ENCODE measurements at places on chromosomes 12 and 14.

- DNase-seq, result no peak
These were observed 53.3 kb downstream of the TMX1 start for GRCh38 chr14:51293149-51293911.

DNA sequence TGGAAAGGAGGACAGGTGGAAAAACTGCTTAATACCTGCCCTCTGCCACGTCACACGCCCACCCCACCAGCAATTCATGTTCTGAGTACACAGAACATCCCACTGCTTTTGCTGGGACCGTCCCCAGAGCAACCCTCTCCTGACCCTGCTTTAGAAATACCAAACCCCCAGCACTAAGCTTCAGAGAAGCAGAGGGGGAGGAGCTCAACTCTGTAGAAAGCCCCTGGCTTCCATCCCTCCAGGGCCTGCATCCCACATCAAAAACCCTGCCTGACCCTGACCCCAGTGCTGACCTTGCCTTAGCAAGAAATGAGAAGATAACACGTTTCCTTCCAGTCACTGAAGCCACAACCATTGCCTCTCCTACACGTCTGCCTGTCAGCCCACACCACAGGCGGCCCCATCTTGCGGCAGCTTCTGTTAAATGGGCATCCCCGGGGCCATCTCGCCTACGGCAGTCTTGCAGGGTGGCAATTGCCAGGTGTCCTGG lies 19.7 kb downstream of the VDR start:
- peak; percentile 56 for DNase-seq

- no peak for DNase-seq
These were observed 154.4 kb downstream of the CALM1 start for GRCh38 chr14:90551070-90551704.

GRCh38 chr12:20445687-20446086 lies 77.3 kb downstream of the PDE3A start:
- no peak for DNase-seq

DNA sequence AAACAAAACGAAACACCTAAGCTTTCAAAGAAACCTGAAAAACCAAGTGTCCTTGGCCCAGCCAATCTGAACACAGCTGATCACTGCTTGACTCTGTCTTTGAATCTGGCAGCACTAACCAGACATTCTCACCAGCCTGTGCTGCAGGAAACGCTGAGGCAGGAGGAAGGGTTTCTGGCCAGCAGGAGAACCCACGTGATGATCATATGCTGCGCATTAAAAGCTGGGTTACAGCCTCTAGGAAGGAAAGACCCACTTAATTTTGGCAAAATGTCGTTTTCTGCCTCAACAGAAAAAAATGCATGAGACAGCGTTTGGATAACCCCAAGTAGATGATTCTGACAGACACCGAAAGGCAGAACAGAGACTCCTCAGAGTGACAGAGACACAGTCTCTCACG lies 9.8 kb downstream of the APPL2 start:
- no peak for DNase-seq

DNA sequence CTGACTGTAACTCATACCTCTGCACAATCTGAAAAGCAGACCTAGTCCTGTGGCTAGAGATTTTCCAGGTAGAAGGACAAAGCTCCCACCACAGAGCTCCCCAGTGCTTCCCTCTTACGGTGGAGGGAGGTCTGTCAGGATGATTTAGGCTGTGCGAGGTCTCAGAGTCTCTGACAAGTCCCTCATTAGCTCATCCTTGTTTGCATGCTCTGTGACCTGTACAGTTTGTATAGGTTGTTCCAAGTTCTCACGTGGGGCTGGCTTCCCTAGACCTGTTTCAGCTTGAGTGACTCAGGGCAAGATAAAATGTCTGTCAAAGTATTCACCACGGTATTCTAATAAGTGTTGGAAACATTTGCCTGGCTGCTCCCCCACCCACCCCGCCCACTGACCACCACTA lies 34.8 kb downstream of the ASCL1 start:
- DNase-seq, result no peak

DNA sequence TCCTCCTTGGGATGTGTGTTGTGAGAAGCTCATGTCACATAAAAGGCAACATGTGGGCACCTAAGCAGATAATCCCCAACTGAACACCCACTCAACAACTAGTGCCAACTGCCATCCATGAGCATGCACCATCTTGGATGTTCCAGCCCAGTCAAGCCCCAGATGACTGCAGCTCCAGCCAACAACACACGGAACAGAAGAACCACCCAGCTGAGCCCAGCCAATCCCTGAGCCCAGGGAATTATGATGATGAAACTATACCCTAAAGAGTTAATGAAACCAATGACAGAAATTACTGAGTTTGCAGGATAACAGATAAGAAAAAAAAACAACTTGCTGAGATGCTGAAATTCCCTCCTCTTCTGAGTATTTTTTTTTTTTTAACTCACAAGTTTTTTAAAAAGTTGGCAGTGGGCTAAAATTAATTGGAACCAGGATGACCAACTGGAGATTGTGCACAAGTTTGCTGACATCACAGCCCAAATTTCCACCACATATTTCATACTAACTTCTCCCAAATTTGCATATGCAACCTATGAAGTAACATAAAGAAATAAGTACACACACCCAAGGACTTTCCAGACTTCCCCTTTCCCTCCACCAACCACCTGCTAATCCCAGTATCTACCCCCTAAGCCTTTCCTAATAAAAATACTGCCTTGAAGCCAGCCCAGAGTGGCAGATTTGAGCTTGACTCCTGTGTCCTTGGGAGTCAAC lies 124.5 kb downstream of the KSR2 start:
- DNase-seq, result no peak

DNA sequence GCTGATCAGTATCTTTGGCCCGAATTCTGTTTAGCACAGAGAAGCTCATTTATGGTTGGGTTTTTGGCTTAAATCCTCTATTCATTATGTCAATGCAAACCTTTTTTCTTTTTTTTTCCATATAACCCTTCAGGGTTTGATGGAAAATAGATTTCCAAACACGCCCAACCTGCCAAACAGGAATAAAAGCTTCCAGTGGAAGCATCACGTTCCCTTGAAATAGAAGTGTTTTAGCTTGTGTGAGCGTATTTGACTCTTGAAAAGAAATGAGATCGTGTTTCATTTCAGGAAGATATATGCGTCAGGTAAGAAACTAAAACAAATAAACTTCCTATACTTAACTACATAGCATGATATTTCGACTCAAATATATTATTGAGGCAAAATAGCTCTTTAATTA lies at the start of gene PIK3C2G:
Gene PIK3C2G, plus strand, starts transcription at position 246 of the 400 bp plus-strand sequence. CDS start 20,564 bp downstream, outside the sequence.
- DNase-seq, result no peak

- DNase-seq, result no peak
These were observed 130.8 kb downstream of the TMX1 start for GRCh38 chr14:51370758-51371386.

DNA sequence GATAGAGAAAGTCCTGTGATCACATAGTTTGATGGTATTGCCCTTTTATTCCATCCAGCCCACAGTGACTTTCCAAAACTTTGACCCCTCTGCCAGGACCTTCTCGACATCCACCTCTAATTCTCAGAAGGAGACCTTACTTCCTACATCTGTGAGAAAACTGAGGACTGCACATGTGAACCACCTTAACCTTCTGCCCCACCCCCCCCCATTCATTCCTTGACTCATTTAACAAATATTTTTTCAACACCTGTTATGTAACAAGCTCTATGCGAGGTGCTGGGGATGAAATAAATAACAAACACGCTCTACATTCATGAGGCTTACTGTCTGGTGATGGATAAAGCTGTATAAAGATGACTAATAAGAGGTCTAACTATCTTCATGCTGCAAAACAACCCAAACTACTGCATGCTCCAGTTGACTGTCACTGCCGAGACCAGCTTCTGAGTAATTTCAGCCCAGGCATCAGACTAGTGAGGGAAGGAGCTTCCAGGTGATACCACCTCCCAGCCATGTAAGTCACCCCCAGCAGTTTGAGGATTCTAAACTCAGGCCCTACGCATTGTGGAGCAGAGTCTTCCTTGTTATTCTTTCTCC lies 1.9 kb upstream of the HAL start:
- DNase-seq, result no peak

GRCh38 chr12:56634242-56634836 lies 4.2 kb upstream of the BAZ2A start:
- DNase-seq, result no peak

DNA sequence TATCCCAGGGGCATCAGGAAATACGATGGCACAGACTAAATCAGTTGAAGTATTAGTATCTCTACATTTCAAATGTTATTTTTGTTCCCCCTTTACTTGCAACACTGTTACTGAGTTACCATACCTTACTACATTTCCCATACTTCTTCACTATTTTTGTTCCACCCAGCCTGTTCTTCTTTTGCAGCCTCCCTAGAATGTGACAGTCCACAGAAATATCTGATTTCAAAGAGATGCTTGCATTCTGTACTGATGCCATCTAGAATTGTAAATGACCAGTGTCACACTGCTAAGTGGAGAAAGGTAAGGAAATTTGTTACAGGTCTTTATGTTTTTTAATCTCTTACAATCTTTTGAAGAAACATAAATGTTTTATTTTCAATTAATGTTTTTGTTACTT lies 279.9 kb downstream of the CCER1 start:
- no peak for DNase-seq

DNA sequence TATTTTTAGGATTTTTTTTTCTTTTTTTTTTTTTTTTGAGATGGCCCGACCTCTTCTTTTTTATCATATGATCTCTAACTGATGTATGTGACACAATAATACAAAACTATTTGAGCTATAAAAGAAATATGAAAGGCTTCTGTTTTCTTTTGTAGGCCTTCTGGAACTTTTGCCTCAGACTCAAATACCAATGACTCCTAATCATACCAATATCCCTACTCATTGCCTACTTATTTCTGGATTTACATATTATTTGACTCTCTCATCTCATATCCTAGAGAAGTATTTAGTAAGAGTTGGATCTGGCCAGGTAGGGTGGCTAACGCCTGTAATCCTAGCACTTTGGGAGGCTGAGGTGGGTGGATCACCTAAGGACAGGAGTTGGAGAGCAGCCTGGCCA lies 12.7 kb upstream of the WDR89 start:
- DNase-seq, result no peak

- DNase-seq, result no peak
These were observed 1.3 kb upstream of the ARHGEF25 start for GRCh38 chr12:57609781-57610553.

DNA sequence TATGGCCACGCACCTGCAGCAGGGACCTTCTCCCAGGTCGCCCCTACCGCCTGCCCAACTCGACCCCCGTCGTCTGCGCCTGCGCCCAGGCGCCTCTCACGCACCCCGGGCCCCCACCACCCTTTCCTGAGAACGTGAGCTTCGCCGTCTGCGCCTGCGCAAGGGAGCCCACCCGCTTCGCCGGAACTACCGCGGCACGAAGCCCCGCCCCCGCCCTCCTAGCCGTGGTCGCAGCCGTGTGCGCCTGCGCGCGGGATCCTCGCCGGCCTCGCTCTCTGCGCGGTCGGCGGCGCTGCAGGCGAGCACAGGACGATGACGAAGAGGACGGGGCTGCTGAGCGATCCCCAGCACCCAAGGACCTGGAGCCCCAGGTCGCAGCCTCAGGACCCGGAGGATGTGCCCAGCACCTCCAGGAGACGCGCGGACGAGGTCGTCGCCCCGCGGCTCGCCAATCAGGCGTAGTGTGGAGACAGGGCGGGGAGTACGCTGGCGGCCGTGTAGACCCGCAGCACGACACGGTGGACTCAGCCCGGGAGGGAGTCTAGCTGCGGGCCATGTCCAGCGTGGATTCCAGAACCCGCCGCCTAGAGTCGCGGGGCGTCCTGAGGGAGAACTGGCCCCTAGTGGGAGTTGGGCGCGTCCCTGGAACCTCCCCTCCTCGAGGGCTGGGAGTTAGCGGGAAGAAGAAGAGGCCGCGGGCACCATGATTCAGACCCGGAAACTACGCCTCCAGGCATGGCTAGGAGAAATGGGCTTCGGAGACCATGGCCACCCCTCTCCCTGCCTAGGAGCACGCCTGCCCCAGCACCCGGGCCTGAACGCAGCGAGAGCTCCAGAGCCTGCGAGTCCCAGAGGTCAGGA lies 1120.8 kb upstream of the TMEM132C start:
- peak; percentile 32 for DNase-seq

DNA sequence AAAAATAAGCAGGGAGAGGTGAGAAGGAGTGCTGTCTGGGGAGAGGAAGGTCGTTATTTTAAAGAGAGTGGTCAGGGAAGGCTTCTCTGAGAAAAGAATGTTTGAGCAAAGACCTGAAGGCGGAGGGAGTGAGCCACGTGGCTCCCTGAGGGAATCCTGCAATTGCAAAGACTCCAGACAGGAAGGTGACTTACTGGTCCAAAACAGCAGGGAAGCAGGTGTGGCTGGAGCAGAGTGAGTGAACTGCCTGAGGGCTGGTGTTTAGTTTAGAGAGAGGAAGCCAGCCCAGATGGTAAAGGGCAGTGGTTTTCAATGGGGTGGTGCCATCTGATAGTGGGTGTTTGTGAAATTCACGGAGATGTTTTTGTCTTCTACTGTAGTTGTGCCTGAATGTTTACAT lies 58.8 kb upstream of the LTA4H start:
- DNase-seq, result no peak

GRCh38 chr12:46246021-46246700 lies 22.7 kb downstream of the SLC38A1 start:
- DNase-seq, result no peak

DNA sequence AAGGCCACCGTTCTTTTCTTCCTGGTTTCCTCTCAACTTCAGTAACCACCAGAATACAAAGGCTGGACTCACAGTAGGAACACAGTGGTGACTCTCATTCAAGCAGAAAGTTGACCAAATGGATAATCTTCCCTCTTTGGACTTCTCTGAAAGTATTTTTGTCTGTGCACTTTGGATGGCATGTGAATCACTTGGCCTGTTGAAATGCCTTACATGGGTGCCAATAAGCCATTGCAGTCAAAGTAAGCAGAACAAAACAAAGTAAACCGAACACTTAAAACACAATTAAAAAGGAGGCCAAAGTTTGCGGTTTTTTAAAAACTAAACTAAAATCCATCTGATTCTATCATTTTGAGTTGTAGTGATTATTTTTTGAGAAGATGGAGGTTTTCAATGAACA lies 370.1 kb upstream of the DDHD1 start:
- DNase-seq, result no peak

DNA sequence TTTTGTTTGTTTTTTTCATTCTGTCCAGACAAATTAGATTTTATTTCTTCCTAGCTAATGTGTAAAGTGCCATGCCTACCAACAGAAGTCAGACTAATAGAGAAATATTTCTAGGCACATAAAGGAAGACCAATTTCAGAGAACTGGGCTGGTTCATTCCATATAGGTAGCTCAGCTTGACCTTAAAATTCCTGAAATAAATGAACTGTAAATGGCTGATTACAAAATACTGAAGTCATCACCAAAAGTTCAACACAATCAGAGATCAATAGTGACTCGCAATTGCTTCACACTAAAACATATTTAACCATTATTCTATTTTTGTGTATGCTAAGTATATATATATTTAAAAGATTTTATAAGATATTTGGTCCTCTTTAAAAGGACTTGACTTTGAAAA lies 34.2 kb downstream of the PTPRB start:
- no peak for DNase-seq

GRCh38 chr12:89344043-89344861 lies 8.0 kb downstream of the DUSP6 start:
- DNase-seq, result no peak

GRCh38 chr14:74568911-74569310 lies 43.1 kb downstream of the LTBP2 start:
- DNase-seq, result no peak

GRCh38 chr12:26080911-26081310 lies 43.9 kb downstream of the BHLHE41 start:
- no peak for DNase-seq

Data from stimulated activated CD4-positive, alpha-beta T cell treated with anti-CD3 and anti-CD28 coated beads, TNF-alpha, amount 100 ng/mL, for 1 hour (primary cell).